ENCODE measurements at places on chromosomes 2 and 18. TPM values are rescaled to one million over a fixed set of nuclear protein-coding genes. Genes with fewer than 3 reads are reported as not detected.

DNA sequence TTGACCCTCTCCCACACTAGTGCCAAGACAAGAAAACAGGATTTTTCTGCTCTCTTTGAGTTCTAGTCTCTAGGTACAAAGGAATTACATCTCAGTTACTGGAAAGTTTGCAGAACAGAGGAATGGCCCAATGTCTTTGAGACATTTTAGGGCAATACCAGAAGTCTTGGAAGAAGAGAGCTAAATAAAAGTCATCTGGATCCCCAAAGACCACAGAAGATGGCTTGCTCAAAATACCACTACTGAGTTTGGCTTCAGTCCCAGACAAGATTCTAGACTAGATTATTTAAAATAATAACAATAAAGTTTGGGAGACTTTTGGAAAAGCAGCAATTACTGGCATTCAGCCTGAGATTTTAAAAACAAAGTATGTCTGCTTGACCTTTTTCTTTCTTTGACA is 61.9 kb upstream of the HK2 start:
- no peak overlapping the region for H3K27ac ChIP-seq
- H3K36me3 ChIP-seq, result no peaks in the 10 kb centered on the region
- no peak for DNase-seq
- no peaks in the 10 kb centered on the region for H3K27me3 ChIP-seq
- peaks cover 10% of the 10 kb centered on the region for H3K4me1 ChIP-seq

The INSIG2 gene
- 12.2 TPM for total RNA-seq

DNA sequence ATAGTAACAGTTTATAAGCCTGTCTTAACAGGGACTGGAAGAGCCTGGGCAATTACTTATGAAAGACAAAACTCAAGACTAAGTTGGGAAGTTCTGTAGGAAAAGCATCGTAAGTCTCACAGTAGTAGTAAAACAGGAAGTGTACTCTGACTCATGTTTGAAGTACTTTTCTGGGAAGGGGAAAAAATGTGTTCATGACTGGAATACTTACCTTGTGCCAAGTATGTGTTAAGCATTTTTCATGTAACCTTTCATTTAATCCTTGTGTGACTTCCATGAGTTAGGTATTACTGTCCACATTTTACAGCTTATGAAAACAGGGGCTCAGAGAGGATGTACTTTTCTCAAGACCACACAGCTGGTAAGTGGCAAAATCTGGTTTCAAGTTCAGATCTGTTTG is 13.7 kb upstream of the SKOR2 start:
- no peak for DNase-seq
- no peaks in the 10 kb centered on the region for H3K4me1 ChIP-seq
- no peaks in the 10 kb centered on the region for H3K27me3 ChIP-seq
- H3K4me3 ChIP-seq, result no peak overlapping the region

DNA sequence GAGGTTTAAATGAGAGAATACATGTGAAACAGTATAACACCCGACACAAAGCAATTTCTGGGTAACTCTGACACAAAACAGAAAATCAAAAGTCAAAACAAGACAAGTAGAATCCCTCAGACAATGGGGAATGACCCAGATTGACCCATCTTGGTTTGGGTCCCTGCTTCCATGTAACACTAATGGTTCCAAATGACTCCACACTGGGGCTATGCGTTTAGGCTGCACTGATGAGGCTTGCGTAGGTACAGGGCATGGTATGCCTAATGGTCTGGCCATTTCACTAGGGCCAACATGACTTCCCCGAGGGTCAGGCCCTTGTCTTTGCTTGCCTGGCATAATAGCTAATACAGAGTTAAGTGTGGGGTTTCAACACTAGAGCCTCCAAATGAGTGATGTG is 27.2 kb upstream of the NFE2L2 start:
- no peak for DNase-seq
- no peak overlapping the region for H3K27ac ChIP-seq
- H3K4me1 ChIP-seq, result peaks cover 3% of the 10 kb centered on the region
- no peaks in the 10 kb centered on the region for H3K36me3 ChIP-seq

DNA sequence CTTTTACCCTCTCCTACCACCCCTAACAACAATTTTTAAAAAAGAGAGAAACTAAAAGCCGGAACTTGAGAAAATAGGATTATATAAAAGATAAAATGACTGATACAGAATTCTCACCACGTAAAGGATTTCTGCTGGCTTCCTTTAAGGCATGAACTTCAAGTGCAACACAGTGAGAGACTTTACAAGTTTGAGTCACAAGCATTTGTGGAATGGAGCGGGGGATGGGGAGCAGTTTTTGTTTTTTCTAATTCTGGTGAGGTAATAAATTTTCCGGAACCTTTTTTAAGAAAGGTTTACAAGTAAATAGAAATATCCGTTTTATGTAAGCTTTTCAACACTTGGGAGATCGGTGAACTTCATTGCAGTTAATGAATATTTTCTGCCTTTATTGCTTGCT is 1.8 kb upstream of the CDH2 start:
- DNase-seq, result no peak
- H3K27me3 ChIP-seq, result no peaks in the 10 kb centered on the region
- peaks cover 8% of the 10 kb centered on the region for H3K4me1 ChIP-seq
- no peak overlapping the region for H3K4me3 ChIP-seq

DNA sequence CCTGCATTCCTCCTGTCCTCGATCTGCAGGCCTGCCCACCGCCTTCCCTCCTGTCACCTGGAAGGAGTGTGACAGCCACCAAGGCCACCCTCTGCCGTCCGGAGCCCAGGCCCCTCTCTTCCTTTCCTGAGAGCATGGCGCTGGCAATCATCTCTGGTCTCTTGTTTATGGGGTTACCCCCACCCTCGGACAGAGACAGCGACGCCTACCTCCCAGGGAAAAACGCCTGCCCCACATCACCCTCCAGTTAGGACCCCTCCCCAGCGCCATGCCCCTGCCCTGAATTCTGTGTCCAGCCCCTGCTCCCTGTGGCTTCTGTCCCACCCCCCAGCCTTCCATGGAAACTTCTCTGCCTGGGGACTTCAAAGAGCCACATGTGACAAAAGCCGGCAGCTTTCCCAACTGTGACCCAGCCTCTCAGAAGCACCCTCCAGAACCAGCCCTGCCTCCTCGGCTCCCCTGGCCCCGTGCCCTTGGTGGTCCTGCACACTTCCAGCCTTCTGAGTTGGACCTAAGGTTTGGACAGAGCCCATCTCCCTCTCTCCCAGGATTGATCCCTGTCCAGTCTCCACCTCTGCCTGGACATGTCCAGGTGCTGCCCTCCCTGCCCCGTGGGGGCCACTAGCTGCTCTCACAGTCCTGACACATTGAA is 145.0 kb upstream of the HDAC4 start:
- no peaks in the 10 kb centered on the region for H3K4me1 ChIP-seq
- H3K4me3 ChIP-seq, result no peak overlapping the region
- no peak overlapping the region for H3K27ac ChIP-seq
- no peaks in the 10 kb centered on the region for H3K36me3 ChIP-seq
- no peak for DNase-seq

The GNLY gene
- not detected for total RNA-seq

The NEB gene
- 17.6 TPM for total RNA-seq

The FAM110C gene
- 3.2 TPM for total RNA-seq

The MBP gene
- total RNA-seq, result 11.4 TPM

The CRACDL gene
- total RNA-seq, result 0.77 TPM

The KIF5C gene
- 1.1 TPM for total RNA-seq

The IL36RN gene
- 0.19 TPM for total RNA-seq

- no peak overlapping the region for H3K27ac ChIP-seq
- no peak for DNase-seq
- no peak overlapping the region for H3K4me3 ChIP-seq
- no peaks in the 10 kb centered on the region for H3K36me3 ChIP-seq
Observed at GRCh38 chr2:228131833-228132232, 49.7 kb downstream of the SPHKAP start.

DNA sequence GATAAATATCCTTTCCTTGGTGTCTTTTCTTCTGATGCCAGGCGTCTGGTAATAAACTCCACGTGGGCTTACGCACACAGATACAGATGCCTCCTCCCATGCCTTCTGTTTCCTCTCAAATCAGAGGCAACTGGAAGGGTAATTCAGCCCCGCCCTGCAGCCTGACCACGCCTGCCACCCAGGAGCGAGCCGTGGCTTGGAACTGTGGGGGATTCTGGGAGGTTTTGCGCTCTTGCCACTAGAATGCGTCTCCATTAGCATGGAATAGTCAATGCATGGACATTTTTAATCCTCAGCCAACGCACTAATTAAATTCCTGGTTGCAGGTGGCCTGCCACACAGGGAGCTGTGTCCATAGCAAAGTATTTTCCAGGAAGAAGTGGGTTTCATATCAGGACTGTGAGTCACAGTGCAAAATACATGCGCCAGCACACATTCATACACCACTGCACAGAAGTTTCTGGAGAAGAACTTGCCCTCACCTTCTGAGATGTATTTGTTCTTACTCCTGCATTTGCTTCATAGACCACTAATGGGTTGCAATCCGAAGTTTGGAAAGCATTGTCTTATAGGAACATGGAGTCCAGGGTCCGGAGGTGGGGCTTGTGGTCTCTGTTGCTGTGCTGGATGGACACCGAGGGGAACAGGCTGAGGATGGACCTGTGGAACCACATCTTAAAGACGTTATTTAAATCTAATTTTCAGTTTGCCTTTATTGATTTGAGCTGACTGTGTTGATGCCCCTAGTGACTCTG is 151.4 kb downstream of the LDLRAD4 start:
- H3K36me3 ChIP-seq, result no peaks in the 10 kb centered on the region
- no peaks in the 10 kb centered on the region for H3K4me1 ChIP-seq
- DNase-seq, result no peak
- H3K27me3 ChIP-seq, result no peaks in the 10 kb centered on the region
- no peak overlapping the region for H3K4me3 ChIP-seq
- no peak overlapping the region for H3K27ac ChIP-seq

GRCh38 chr2:172375251-172375650 is 52.1 kb upstream of the ITGA6 start:
- DNase-seq, result no peak
- H3K27ac ChIP-seq, result no peak overlapping the region
- no peaks in the 10 kb centered on the region for H3K4me1 ChIP-seq
- no peak overlapping the region for H3K4me3 ChIP-seq
- H3K36me3 ChIP-seq, result no peaks in the 10 kb centered on the region
- H3K27me3 ChIP-seq, result no peaks in the 10 kb centered on the region

The DIS3L2 gene
- total RNA-seq, result 15.5 TPM

DNA sequence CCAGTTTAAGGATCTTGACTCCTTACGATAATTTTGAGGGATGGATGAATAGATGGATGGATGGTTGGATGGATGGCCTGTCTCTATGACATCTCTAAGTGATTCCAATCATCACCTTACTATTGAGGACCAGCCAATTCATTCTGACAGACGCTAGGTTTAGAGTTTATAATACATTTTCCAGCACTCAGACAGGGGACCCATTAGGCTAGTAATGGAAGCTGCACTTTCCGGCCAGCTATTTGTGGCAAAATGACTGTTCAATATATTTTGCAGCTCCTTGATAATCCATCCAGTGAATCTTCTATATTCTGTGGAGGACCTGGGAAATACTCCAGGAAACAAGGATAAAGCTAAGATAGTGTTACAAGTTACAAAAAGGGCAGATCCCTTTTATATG is 262.9 kb downstream of the TDRD15 start:
- no peak overlapping the region for H3K27ac ChIP-seq
- H3K36me3 ChIP-seq, result no peaks in the 10 kb centered on the region
- H3K4me3 ChIP-seq, result no peak overlapping the region
- no peak for DNase-seq
- no peaks in the 10 kb centered on the region for H3K27me3 ChIP-seq
- no peaks in the 10 kb centered on the region for H3K4me1 ChIP-seq

GRCh38 chr2:234474654-234475053 is 22.2 kb downstream of the ARL4C start:
- peaks cover 2% of the 10 kb centered on the region for H3K4me1 ChIP-seq
- H3K27ac ChIP-seq, result no peak overlapping the region
- no peak for DNase-seq
- no peak overlapping the region for H3K4me3 ChIP-seq
- no peaks in the 10 kb centered on the region for H3K36me3 ChIP-seq

The KCNG2 gene
- total RNA-seq, result not detected

The CROCC2 gene
- total RNA-seq, result not detected

The CDC42EP3 gene
- total RNA-seq, result 95.8 TPM

DNA sequence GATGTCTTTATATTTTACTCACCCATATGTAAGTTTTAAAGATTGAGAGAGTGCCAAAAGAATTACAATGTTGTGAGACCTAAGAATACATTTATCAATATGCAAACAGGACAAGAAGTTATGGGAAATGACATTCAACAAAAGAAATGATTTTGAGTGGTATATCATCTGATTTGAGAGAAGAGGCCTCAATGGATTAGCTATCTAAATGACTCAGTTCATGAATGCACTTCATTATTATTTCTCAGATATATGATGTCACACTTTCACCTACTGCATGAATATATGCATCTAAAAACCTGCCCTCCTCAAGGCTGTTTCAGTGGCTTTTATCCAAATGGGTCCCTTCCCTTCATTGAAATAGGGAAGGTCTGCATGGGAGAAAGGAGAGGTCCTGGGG is 128.3 kb upstream of the LYPD1 start:
- no peak for DNase-seq
- H3K36me3 ChIP-seq, result no peaks in the 10 kb centered on the region
- no peaks in the 10 kb centered on the region for H3K27me3 ChIP-seq
- H3K4me1 ChIP-seq, result no peaks in the 10 kb centered on the region
- H3K27ac ChIP-seq, result no peak overlapping the region
- H3K4me3 ChIP-seq, result no peak overlapping the region

GRCh38 chr2:61949714-61950560 is 44.5 kb downstream of the COMMD1 start:
- DNase-seq, result no peak
- no peak overlapping the region for H3K4me3 ChIP-seq
- H3K27ac ChIP-seq, result peak overlapping the region; percentile 73
- H3K27me3 ChIP-seq, result no peaks in the 10 kb centered on the region
- no peaks in the 10 kb centered on the region for H3K36me3 ChIP-seq
- H3K4me1 ChIP-seq, result peaks cover 62% of the 10 kb centered on the region

- H3K27ac ChIP-seq, result no peak overlapping the region
- H3K4me3 ChIP-seq, result no peak overlapping the region
- peak; percentile 71 for DNase-seq
- H3K27me3 ChIP-seq, result no peaks in the 10 kb centered on the region
Observed at GRCh38 chr2:108583903-108584520, 49.7 kb downstream of the LIMS1 start.

DNA sequence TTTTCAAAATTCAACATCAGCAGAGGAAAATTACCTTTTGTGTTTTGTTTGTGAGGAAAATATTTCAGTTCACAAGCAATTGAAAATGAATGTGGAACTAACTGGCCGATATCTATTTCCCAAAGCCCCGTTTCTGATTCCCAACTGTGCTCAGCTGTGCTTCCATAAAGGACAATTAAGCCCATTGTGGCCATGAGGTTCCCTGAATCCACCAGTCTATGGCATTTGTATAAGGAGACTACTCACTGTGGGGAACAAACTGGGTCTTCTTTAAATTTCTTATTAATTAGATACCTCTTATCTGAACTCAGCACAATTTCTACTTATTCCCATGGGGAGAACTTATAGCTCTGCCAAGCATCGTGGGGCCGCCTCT is 31.4 kb upstream of the AGAP1 start:
- H3K27me3 ChIP-seq, result no peaks in the 10 kb centered on the region
- H3K4me3 ChIP-seq, result no peak overlapping the region
- peaks cover 6% of the 10 kb centered on the region for H3K4me1 ChIP-seq
- H3K27ac ChIP-seq, result no peak overlapping the region
- H3K36me3 ChIP-seq, result no peaks in the 10 kb centered on the region

All from Caco-2 (cell line).